ENCODE measurements at places on chromosomes 16 and 17.

GRCh38 chr17:82108496-82108945, 10.5 kb upstream of the FASN start:
- no peak for DNase-seq

DNA sequence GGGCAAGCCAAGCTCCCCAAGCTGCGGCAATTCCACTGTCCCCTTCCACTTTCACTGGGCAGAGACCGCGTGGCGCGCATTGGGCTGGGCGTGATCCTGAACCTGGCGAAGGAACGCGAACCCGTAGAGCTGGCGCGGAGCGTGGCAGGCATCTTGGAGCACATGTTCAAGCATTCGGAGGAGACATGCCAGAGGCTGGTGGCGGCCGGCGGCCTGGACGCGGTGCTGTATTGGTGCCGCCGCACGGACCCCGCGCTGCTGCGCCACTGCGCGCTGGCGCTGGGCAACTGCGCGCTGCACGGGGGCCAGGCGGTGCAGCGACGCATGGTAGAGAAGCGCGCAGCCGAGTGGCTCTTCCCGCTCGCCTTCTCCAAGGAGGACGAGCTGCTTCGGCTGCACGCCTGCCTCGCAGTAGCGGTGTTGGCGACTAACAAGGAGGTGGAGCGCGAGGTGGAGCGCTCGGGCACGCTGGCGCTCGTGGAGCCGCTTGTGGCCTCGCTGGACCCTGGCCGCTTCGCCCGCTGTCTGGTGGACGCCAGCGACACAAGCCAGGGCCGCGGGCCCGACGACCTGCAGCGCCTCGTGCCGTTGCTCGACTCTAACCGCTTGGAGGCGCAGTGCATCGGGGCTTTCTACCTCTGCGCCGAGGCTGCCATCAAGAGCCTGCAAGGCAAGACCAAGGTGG, 9.8 kb downstream of the SARM1 start:
- DNase-seq, result no peak

DNA sequence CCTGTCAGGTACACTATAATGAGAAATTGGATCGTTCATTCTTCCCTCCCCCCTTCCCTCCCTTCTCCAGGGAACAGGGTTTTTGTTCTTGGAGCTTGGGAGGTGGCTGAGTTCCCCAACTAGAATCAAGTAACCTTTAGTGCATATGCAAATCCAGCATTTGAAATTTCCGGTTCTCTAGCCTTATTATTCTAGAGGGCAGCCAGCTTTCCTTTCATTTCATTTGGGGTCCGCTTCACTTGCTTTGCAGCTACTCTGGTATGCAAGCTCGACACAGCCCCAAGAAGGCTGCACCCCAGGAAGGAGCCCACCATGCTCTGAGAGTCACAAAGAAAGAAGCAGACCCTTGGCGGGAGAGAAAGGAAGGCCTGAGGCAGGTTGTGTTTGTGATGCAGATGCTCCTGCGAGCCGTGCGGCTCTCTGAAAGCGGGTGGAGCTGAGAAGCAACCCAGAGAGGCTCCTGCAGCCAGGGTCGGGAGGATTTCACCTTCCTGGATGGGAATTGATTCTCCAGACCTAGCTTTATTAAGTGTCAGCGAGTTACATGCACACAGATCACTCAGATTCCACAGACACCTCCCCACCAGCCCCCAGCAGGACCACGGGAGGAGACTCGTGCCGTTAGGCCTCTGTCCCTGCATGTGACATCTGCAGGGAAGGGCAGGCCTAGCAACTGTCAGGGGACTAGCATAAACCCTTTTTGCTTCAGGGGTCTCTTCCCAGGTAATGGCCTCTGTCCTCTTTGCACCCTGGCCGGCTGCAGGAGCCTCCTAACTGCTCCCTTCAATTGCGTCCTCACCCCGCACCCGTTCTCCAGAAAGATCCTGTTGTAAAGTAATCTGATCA, 34.5 kb downstream of the PMM2 start:
- no peak for DNase-seq

- DNase-seq, result no peak
Measured at GRCh38 chr17:79802736-79803420, 6.0 kb upstream of the CBX8 start.

DNA sequence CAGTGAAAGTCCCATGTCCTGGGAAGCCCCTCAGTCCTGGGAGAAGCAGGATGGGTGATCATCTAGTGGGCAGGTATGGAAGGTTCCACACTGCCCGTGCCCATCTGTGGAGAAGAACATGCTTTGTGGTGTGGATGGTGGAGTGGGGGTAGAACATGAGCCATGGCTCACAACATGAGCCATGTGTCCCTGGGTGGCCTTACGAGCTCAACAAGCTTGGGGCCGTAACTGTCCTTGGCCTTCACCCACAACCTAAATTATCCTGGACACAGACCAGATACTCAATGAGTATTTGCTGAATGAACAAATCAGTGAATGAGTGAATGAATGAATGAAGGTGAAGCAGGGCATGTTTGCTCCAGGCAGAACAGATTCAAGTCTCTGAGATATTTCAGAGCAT, 13.5 kb downstream of the SOX8 start:
- DNase-seq, result no peak

DNA sequence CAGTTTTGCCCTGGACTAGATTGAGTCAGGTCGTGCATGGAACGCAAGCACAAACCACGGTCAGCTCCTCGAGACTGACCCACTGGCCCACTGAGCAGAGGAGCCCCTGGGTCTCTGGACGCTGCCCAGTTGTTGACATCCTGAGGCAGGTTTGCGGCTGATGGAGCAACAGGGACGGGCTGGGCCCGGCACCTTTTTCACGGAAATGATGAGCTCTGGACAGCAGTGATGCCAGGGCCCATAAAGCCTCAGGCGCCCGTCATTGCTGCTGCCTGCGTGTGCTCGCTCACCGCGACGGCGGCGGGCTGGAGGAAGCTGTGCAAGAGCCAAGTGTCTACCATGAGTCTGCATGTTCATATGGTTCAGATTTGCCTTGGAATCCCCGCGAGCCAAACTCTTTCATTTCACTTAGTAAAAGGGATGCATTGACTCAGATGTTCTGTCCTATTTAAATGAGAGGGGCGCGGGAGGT, 30.8 kb upstream of the CRISPLD2 start:
- DNase-seq, result no peak

DNA sequence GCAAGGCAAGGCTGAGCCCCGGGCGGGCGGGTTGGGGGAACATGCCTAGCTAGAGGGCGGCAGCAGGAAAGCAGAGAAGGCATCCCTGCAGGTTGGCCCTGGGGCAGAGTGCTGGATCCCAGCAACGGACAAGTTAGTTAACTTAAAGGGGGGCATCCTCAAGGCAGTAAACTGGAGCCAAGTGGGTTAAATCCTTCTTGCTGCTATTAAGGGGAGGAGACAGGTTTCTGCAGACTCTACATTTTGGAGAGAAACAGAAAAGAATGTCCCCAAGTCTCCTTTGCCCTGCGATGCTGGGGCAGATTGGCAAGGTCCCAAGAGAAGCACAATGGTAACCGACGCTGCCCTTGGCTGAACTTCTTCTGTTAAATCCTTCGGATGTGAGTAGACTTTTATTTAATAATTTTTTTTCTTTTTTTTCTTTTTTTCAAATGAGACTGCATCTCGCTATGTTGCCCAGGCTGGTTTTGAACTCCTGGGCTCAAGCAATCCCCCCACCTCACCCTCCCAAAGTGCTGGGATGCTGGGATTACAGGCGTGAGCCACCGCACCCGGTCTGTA, 14.0 kb downstream of the ATP5PD start:
- DNase-seq, result no peak

DNA sequence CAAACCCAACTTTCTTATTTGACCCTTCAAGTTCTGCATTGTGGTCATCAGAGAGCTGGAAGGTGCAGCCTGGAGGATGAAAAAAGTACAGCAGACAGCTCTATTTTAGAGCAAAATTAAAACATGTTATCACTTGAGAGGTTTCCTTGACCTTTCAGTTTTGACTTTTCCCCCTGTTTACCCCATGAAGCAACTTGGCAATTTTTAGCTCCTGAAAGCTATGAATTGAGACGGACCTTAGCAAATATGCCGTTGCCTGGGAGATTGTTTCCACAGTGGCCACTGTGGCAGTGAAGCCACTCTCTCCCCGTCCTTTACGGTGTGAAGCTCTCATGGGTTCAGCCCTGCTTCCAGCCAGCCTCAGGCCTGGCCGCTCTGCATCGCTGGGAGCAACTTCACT, 398.6 kb downstream of the CPPED1 start:
- DNase-seq, result no peak

GRCh38 chr17:81898029-81898866, 3.8 kb upstream of the NPB start:
- no peak for DNase-seq

GRCh38 chr16:89269805-89270665, 52.5 kb downstream of the ZNF778 start:
- DNase-seq, result no peak

- DNase-seq, result no peak
Measured at GRCh38 chr17:65005858-65006257, 50.7 kb downstream of the GNA13 start.

GRCh38 chr16:56690420-56691122, 8.3 kb downstream of the MT1X start:
- DNase-seq, result no peak

GRCh38 chr16:81366316-81366932, 51.7 kb downstream of the GAN start:
- no peak for DNase-seq

DNA sequence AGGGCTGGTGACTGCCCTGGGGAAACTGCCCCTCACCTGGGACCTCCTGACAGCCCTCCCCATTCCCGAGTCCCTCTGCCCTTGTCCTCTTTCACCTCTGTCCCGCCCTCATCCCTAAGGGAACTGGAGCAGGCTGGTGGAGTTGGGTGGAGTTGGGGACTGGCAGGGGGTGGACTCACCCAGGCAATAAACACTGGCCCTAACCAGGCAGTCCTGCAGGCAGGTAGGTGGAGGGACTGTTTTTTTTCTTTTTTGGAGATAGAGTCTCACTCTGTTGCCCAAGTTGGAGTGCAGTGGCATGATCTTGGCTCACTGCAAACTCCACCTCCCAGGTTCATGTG, 11.7 kb downstream of the GCGR start:
- no peak for DNase-seq

DNA sequence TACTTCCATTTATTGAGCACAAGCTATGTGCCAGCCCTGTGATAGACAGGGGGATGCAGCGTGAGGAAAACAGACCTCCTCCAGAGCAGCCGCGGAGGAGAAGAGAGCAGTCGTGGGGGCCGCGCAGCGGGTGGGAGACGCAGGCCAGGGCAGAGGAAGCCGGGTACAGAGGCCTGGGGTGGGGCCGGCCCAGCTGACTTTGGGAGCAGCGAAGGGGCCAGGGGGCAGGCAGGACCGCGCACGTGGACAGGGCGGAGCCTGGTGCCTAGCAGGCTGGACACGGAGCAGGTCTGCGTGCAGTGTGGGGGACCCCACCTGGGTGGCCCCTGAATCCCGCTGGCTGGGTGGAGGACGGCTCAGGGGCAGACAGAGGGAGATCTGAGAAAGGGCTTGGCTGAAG, 46.2 kb downstream of the ZFPM1 start:
- no peak for DNase-seq

GRCh38 chr16:66115373-66115772, 251.1 kb upstream of the CDH5 start:
- DNase-seq, result no peak

All from CD8-positive, alpha-beta T cell (primary cell).